ENCODE measurements at places on chromosomes 6 and 20. TPM values are rescaled to one million over a fixed set of nuclear protein-coding genes. Genes with fewer than 3 reads are reported as not detected.

Gene LY6G5C
- 5.3 TPM for total RNA-seq

Gene GSTA1
- total RNA-seq, result not detected

Gene TPX2
- 5.7 TPM for total RNA-seq

Gene PKIB
- 4.1 TPM for total RNA-seq

Gene PPP1R3G
- 1.6 TPM for total RNA-seq

Gene ULBP3
- 11.8 TPM for total RNA-seq

Gene PHACTR1
- 28.1 TPM for total RNA-seq

Gene BTNL2
- not detected for total RNA-seq

Gene SIGLEC1
- under 0.01 TPM for total RNA-seq

Gene MYLK2
- total RNA-seq, result 0.82 TPM

Gene C2
- total RNA-seq, result 3.7 TPM

Gene GPSM3
- 0.41 TPM for total RNA-seq

Gene HLA-DRB5
- total RNA-seq, result 1.6 TPM

Gene ADGRB3
- total RNA-seq, result 158 TPM

Measured in frontal cortex (tissue), 4 donors.